ENCODE measurements at places on chromosomes 1 and 21. TPM values are rescaled to one million over a fixed set of nuclear protein-coding genes. Genes with fewer than 3 reads are reported as not detected.
A peak's percentile ranks its signal among the peaks of the same experiment; 100 is the strongest.

DNA sequence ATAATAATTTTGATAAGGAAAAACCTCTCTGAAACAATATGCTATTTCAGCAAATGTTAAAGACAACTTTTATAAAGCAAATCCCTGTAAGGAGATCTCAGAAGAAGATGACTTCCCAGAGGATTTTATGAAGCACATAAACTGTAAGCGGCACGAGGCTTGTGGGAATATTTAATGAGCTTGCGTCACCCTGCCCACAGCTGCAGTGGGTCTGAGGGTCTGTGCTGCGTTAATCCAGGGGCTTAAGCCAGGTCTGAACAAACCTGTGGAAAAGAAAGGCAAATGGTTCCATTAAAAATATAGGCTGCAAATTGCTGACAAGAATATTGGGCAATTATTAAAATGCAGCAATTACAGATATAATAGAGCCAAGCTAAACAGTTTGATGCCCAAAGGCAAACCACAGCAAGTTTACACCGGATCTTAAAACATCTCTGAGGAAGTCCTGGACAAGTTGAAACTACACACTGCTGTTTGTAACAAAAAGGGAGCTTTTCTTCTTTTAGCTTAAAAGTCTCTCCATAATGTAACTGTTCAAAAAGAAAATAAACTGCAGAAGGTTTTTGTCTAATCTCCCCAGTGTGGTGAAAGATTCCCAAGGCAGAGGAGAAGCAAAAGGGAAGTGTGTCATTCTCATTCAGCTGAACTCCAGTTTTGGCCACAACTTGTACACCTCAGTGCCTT is 21.8 kb downstream of the TGFBR3 start:
- H3K4me3 ChIP-seq = peak overlapping the region; percentile 33
- peaks cover 15% of the 10 kb centered on the region for H3K4me1 ChIP-seq
- no peak overlapping the region for H3K27ac ChIP-seq
- H3K36me3 ChIP-seq = no peaks in the 10 kb centered on the region

LORICRIN gene
- total RNA-seq = not detected

CFHR4 gene
- not detected for total RNA-seq

LMX1A gene
- not detected for total RNA-seq

Data from PC-3 (cell line).